ENCODE measurements at places on chromosomes 11 and 22. TPM values are rescaled to one million over a fixed set of nuclear protein-coding genes. Genes with fewer than 3 reads are reported as not detected.

DNA sequence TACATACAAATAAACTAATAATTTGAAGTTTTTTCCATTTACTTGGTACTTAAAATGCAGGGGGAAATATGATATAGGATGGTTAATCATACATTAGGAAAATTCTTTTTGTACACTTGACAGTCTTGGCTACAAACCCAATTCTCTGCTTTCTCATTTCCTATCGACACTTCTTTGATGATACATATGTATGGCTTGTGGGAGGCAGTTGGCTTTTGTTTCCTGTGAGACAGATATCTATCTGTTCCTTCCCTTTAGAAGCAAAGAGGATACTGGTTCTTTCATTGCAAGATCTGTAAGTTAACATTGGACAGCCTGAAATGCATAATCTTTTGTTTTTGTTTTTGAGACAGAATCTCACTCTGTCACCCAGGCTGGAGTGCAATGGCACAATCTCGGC lies 47.9 kb upstream of the ADORA2A start:
- no peak for DNase-seq

DNA sequence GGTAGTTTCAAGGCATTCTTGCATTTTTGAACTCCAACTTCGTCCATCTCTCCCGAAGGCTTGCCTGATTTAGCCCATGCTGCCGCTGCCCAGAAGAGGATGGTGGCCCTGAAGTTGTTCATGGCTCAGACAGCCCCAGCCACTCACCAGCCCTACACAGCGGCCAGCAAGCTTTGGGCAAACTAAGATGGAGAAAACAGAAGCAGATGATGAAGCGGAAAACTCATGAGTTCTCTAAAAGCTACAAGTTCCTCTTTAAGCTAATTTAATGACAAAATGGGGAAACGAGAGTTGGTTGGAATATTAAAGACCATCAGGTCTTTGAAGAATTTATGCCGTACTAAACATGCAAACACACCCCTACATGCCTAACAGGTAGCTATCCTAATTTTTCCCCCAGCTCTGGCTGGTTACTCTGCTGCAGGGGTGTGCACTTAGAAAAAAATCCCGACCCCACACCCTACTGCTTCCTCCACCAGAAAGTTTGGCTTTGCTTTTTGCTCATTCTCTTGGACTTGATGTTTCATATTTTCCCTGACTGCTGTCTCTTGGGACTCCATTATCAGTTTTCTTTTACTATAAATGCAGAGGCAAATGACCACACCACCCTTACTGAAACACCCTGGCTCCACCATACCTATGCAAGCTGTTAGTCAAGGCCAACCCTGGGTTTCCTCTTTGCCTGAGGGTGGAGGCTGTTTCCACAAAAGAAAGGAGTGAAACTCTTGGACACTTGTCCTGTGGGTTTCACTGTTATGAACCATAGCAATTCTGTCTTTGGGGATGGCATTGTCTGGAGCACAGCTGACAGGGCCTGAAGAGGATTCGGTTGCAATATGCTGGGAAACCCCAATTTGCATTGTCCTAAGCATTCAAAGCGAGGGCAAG lies at the start of gene MPEG1:
Gene MPEG1 (minus strand): TSS at position 184 of the 888 bp plus-strand sequence. CDS start 62 bp downstream, at position 122.
- DNase-seq: peak; percentile 82

DNA sequence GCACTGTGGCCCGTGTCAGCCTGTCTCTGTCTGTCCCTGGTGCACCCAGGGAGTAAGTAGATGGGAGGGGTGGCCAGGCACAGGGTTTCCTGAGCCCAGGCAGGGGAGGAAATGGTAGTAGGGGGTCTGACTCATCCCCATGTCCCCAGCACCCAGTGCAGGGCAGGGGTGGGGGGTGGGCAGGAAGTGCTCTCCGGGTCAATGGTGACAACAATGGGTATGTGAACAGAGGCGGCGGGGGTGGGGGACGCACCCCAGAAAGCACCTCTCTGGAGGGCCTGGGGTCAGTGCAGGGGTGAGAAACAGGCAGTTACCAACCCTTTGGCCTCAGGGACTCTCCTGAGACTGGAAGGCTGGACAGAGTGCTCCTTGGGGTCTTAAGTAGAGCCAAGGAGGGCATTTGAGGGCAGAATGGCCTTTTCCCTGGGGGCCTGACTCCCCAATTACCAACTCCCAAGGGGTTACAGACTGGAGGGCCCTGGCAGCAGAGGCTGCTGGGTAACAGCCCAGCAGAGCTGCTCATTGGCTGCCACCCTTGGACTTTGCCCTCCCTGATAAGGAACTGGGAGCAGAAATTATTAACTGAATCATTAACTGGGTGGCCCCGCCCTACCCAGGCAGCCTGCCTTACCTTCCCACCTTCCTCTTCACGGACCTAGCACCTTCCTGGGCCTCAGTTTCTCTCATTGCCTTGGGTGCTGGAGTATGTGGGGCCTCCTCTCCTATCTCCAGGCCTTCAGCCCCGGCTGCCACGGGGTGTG lies 4.2 kb downstream of the MYRF start:
- no peak for DNase-seq

GRCh38 chr22:17916226-17916889 lies 108.0 kb downstream of the MICAL3 start:
- DNase-seq: no peak

DNA sequence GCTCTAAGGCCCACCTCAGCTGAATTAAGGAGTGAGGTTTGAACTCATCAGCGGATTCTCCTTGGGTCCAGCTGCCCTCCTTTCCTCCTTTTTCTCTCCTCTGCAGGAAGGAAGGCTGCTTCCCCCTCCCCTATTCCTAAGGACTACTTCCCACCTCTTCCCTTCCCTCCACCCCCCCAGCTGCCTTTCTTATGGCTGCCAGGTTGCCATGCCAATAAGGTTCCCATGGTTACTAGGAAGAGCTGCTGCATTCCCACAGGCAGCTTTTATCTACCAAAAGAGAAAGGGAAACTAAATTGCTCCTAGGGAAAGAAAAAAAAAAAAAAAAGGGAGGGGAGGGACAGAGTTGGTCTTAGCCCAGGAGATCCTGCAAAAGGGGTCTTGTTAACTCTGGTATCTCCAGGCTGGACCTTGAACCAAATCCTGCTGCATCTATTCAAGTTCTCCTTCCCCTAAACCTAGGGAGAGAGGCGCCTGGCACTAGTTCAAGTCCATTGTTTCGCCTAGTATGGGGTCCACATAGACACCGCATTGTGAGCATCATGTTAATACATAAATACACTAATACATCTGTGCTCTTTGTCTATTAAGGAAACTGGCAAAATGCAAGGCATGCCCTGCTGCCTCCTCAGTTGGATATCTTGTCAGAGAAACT lies 21.2 kb upstream of the FEZ1 start:
- no peak for DNase-seq

DNA sequence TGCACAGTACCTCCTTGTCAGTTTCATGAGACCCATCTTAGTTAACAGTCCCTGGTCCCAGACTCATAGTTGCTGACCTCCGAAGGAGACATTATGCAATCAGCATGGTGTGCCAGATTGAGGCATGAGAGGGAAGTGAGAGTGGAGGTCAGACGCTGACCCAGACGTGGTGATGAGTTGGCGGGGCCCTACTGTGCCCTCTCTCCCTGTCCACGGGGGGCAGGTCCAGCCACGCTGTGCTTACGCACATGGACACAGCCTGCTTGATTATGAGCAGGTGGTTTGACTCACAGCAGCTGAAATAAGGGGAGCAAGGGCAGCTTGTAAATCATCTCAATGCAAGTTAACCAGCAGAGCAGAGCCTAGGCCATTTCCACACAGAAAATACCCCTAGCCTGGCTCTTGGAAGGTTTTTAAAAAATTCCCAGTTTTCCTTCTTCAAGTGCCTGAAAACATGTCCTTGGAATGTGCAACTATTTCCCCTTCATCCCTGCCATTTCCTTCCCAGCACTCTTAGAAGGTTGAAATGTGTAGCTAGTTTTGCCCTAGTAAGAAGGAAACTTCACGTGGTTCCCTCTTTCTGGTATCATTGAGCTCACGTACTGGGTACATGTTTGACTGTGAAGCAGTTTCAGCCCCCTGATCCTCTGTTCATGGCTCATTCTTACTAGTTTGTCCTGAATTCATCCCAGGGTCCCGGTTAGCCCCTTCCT lies 122.6 kb upstream of the SORL1-AS1 start:
- DNase-seq: peak; percentile 85

- no peak for DNase-seq
These were observed 6.8 kb upstream of the SLC22A8 start for GRCh38 chr11:63022441-63022840.

- no peak for DNase-seq
These were observed 289.2 kb downstream of the MN1 start for GRCh38 chr22:27512283-27512761.

GRCh38 chr11:102467080-102467708 lies 14.6 kb upstream of the TMEM123 start:
- DNase-seq: no peak

DNA sequence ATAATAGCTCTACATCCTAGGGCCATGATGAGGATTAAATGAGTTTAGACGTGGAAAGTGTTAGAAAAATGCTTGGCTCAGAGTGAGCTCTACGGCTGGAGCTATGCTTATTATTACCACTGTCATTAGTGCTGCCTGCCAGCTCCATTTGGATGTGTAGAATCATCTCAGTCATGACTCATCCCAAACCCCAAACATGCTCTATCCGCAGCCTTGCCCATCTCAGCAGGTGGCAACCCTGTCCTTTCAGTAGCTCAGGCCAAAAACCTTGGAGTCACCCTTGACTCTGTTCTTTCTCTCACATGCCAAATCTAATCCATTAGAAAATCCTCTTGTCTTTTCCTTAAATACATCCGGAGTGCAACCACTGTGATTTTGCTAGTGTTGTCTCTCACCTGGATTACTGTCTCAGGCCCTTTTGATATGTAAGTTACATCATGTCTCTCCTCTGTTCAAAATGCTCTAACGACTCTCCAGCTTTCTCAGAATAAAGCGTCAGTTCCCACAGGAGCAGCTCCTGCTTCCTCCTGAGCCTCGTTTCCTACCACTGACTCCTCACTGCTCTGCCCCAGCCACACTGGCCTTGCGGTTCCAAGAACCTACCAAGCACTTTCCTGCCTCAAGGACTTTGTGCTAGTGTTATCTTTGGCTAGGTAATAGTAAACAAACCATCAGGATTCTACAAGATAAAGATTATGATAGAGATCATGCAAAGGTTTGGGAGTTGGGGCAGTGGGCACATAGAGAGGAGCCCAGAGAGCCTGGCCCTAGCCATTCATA lies 10.5 kb upstream of the CHRM1 start:
- DNase-seq: no peak

HEPN1 gene
- total RNA-seq: not detected

CARD16 gene
- total RNA-seq: 78.8 TPM

HTR3B gene
- total RNA-seq: not detected

OR10G8 gene
- total RNA-seq: not detected

AQP11 gene
- total RNA-seq: 0.21 TPM
